ENCODE measurements at places on chromosomes 1 and 21. TPM values are rescaled to one million over a fixed set of nuclear protein-coding genes. Genes with fewer than 3 reads are reported as not detected.
A peak's percentile ranks its signal among the peaks of the same experiment; 100 is the strongest.

GRCh38 chr1:168373869-168374268 is 93.2 kb downstream of the TBX19 start:
- no peak for DNase-seq

DNA sequence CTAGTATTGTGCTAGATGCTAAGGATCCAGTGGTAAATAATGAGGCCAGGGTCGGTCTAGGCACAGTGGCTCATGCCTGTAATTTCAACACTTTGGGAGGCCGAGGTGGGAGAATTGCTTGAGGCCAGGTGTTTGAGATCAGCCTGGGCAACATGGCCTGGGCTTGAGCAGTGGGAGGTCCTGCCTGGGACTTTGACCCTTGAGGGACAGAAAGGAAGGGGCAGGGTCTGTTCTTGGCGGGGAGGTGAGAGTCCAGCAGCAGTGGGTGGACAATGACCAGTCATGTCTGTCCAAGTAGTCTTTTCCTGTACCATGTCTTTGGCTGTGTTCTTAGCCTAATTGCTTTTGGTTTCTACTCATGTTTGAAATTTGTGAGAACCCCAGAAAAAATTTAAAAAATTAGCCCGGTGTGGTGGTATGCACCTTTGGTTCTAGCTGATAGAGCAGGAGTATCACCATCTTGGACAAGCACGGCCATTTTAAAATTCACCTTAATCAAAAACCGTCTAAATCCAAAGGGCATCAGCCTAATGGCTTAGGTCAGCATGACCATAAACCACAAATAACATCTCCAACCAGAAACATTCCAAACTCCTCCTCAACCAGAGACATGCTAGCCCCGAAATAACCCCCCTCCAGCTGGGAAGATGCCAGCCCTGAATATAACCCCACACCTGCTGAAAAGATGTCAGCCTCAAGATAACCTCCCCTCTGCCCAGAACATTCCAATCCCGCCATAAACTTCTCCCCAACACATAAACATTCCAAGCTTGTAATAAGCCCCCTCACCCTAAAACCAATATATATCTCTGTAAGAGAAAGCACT is 6.8 kb upstream of the AK2 start:
- DNase-seq, result no peak

- no peak for DNase-seq
Observed at GRCh38 chr21:45088116-45088515, 13.7 kb downstream of the ADARB1 start.

DNA sequence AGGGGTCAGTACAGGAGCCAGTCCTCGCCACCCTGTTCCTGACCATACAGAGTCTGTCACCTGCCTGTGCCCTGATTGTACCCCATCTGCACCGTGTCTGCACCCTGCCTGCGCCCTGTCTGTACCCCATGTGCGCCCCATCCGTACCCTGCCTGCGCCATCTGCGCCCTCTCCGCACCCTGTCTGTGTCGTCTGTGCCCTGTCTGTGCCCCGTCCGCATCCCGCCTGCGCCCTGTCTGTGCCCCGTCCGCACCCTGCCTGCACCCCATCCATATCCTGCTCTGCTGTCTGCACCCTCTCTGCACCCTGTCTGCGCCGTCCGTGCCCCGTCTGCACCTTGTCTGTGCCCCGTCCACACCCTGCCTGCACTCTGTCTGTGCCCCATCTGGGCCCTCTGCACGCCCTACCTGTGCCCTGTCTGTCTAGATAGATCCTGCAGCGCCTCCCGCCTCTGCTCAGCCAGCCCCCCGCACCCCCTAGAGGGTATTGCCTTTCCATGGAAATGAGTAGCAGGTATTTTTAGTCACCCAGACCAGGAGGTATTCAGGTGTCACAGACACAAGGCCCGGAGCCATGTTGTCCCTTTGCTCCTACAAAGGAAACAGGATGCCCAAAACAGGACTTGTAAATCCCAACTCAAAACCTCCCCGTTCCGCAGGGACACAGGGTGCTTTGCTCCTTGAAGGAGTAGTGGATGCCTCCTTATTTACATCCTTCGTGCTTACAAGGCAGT is 7.7 kb upstream of the NPHP4 start:
- DNase-seq, result peak; percentile 35

- no peak for DNase-seq
Observed at GRCh38 chr1:215669806-215670491, 102.8 kb downstream of the KCTD3 start.

- DNase-seq, result no peak
Observed at GRCh38 chr1:3656450-3657095, 4.3 kb downstream of the TP73 start.

GRCh38 chr21:34606621-34607020 is 8.3 kb downstream of the RCAN1 start:
- no peak for DNase-seq

DNA sequence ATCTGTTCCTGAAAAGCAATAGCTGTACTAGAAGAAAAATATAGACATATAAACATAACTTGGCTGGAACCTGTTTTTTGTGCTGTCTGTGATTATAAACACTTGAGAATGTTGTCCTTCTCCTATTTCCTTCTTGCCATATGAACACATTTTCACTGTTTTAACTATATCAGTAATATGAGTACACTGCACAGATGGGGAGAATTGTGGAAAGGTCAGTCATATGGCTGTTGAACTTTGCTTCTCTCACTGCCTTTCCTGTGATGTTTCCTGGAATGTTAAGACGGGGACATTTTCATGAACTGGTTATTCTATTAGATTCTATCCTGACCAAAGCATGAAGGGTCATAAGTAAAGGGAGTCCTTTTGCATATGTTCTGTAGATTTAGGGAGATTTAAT is 24.9 kb downstream of the HMCN1 start:
- no peak for DNase-seq

DNA sequence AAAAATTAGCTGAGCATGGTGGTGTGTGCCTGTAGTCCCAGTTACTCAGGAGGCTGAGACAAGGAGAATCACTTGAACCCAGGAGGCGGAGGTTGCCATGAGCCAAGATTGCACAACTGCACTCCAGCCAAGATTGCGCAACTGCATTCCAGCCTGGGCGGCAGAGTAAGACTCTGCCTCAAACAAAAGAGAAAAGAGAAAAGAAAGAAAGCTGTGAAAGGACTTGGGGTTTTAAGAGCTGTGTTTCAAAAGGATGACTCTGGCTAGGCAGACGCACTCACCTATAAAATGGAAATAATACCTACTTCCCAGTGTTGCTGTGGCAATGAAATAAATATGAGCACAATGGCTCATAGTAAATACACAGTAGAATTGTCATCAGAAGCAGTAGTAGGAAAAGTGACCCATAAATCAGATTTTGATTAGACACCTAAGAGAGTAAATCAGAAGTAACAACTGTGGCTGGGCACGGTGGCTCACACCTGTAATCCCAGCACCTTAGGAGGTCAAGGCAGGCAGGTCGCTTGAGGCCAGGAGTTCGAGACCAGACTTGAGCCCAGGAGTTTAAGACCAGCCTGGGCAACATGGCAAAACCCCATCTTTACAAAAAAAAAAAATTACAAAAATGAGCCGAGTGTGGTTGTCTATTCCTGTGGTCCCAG is 45.9 kb upstream of the PUM1 start:
- peak; percentile 80 for DNase-seq

- no peak for DNase-seq
Observed at GRCh38 chr1:62391369-62391971, 45.4 kb upstream of the USP1 start.

DNA sequence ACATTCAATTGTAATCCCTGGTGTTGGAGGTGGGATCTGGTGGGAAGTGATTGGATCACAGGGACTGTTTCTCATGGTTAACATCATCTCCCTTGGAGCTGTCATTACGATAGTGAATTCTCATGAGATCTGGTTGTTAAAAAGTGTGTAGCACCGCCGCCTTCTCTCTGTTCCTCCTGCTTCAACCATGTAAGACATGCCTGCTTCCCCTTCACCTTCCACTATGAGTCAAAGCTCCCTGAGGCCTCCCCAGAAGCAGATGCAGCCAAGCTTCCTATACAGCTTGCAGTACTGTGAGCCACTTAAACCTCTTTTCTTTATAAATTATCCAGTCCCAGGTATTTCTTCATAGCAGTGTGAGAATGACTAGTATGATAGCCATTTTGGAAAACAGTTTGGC is 30.1 kb upstream of the TRIM62 start:
- DNase-seq, result no peak

DNA sequence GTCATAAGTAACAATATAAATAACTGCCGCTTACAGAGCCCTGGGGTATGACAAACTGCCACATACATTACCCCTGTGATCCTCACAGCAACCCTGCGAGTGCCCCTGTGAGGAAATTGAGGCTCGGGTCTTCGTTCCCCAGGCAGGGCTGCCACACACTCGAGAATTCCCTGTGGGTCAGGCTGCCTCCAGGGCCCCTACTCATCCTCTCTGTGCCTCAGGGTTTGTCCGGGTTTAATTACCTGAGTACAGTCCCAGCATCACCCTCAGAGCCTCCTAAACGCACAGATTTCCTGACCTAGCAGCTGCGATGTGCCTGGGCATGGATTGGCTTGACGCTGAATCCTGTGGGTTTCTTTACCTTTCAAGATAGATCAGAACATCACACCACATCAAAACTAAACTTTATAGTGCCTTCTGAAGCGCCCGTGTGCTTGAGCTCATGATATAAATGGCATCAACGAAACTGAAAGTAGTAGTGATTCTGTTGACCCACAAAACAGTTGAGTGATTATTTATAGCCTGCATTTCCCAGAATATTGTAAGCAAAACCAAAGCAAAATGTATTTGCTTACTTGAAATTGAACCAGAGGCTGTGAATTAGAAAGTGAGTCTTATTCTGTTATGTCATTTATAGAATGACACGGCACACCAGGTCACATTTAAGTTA is 14.0 kb downstream of the SLC37A1 start:
- DNase-seq, result no peak

- DNase-seq, result peak; percentile 46
Observed at GRCh38 chr1:24111262-24111995, 506 bp downstream of the MYOM3 start.

DNA sequence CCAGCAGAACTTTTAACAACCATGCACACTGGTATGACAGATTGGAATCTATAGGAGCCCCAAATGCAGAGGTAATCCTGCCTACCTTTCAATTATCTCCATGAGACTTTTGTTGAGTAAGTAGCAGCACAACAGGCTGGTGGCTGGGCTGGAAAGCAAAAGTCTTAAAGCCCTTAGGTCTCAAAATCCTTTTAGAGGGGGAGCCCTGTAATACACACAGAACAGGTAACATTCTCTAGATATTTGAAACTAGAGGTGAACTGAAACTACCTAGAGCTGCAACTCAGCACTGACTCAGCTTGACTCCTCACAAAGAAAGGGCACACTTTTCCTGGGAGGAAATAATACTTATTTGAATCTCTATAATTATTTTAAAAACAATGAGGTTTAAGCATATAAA is 71.5 kb downstream of the CLCA4 start:
- DNase-seq, result no peak

DNA sequence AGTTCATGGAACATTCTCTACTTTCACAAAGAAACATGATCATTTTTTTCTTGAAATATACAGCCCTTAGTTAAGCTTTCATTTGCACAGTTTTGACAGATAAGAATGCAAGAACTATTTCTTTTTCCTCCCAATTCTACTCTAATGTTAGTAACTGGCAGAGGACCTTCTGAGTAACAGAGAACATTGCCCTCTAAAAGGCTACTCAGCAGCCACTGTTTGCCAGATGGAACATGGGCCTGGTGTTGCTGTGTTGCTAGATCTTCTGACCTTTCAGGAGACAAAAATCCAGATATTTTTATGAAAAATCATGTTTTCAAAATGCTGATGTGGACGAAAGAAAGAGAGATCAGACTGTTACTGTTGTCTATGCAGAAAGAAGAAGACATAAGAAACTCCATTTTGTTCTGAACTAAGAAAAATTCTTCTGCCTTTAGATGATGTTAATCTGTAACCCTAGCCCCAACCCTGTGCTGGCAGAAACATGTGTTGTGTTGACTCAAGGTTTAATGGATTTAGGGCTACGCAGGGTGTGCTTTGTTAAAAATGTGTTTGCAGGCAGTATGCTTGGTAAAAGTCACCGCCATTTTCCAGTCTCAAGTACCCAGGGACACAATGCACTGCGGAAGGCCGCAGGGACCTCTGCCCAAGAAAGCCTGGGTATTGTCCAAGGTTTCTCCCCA is 2.9 kb upstream of the PRDX6 start:
- no peak for DNase-seq

DNA sequence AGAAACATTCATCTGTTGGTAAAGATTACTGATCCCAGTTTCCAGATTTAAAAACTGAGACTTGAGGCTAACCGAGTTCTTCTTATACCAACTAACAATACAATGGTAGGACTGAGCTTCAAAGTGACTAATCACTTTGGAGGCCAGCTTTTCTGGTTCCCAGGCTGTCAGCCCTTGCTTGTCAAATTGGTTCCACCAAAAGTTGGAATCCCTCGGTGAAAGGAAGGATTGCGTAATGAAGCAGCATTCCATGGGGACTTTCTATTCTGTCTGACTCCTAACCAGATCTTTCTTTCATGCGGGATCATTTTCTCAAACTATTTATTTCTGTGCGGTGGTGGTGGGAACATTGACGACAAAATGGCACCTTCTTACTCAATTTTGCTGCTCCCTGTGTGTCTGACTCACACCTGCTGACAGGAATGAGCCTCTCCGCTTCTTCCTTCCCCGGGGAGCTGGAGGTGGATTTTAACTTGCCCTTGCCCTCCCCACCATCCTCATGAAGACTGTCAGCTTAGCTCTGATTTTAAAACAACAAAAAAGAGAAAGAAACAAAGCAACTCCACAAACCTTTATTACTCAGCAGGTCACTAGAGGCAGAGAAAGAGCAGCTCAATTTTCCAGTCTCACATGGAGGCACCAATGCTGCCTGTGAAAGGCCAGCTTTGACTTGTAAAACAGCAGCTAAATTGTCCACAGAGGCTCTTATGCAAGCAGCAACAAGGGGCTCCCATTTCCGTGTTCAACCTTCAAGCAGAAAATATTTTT is 32.9 kb upstream of the RASAL2 start:
- DNase-seq, result no peak

DNA sequence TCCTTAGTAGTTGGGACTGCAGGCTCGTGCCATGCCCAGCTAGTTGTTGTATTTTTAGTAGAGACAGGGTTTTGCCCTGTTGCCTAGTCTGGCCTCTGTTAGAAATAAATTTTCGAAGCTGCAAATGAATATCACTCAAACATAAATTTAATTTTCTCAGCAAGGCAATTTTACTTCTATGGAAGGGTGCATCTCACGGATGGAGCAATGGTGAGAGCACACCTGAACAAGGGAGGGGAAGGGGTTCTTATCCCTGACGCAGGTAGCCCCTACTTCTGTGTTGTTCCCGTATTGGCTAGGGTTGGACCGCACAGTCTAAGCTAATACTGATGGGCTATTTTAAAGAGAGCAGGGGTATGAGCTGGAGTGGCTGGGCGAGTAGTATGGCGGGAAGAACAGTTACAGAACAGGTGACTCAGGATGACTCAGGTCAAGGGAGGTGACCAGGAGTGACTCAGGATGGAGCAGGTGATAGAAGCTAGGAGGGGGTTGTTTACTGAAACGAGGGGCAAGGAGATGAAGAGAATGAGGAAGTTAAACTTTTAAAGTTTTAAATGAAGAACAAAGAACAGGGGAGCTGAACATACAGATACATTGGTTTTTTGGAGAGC is 7.5 kb downstream of the MDM4 start:
- DNase-seq, result no peak

The SPATA17 gene
- 4.0 TPM for total RNA-seq

The SYTL1 gene
- total RNA-seq, result 29.3 TPM

The PODN gene
- 64.0 TPM for total RNA-seq

The CELA3A gene
- total RNA-seq, result not detected

The LRRC38 gene
- not detected for total RNA-seq

The FOXD3 gene
- not detected for total RNA-seq

The CHI3L2 gene
- total RNA-seq, result 31.2 TPM

The RHOU gene
- 22.9 TPM for total RNA-seq

The ASCL5 gene
- total RNA-seq, result not detected

The HOOK1 gene
- total RNA-seq, result 14.7 TPM
